ENCODE measurements at places on chromosomes 12 and 14. TPM values are rescaled to one million over a fixed set of nuclear protein-coding genes. Genes with fewer than 3 reads are reported as not detected.

MMAB gene
- total RNA-seq = 49.2 TPM

EMP1 gene
- 201 TPM for total RNA-seq

BHLHE41 gene
- 3.2 TPM for total RNA-seq

MANSC4 gene
- not detected for total RNA-seq

BDKRB2 gene
- 61.8 TPM for total RNA-seq

KRT6A gene
- total RNA-seq = under 0.01 TPM

GNB3 gene
- 1.7 TPM for total RNA-seq

RGS6 gene
- not detected for total RNA-seq

GAS2L3 gene
- 4.6 TPM for total RNA-seq

SDR9C7 gene
- total RNA-seq = not detected

LBHD2 gene
- not detected for total RNA-seq

MYL2 gene
- total RNA-seq = not detected

IQSEC3 gene
- not detected for total RNA-seq

PMCH gene
- not detected for total RNA-seq

C14orf180 gene
- total RNA-seq = not detected

Data from smooth muscle cell of the coronary artery (primary cell).